ENCODE measurements at places on chromosomes 7 and 10.

GRCh38 chr10:43261578-43262396, 5.1 kb downstream of the RASGEF1A start:
- no peaks in the 10 kb centered on the region for H3K4me1 ChIP-seq
- H3K27me3 ChIP-seq = peaks cover 40% of the 10 kb centered on the region
- no peak overlapping the region for H3K4me3 ChIP-seq

DNA sequence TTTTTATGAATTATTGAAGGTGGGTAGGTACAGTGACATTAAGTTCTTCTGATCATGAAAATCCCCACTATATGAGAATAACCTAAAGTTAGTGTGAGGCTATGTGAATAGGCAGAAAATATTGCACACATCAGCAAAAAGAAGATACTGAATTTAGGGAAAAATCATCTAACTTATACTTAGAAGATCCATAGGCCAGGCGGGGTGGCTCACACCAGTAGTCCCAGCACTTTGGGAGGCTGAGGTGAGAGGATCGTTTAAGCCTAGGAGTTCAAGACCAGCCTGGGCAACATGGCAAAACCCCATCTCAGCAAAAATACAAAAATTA, 49.5 kb upstream of the ARHGAP12 start:
- H3K27ac ChIP-seq = peak overlapping the region; percentile 44
- DNase-seq = no peak
- no peak overlapping the region for H3K4me3 ChIP-seq
- peaks cover 12% of the 10 kb centered on the region for H3K4me1 ChIP-seq
- H3K36me3 ChIP-seq = no peaks in the 10 kb centered on the region

- no peak overlapping the region for H3K4me3 ChIP-seq
- no peak overlapping the region for H3K27ac ChIP-seq
- no peak for DNase-seq
Measured at GRCh38 chr7:1197997-1198625, 34.6 kb upstream of the UNCX start.

DNA sequence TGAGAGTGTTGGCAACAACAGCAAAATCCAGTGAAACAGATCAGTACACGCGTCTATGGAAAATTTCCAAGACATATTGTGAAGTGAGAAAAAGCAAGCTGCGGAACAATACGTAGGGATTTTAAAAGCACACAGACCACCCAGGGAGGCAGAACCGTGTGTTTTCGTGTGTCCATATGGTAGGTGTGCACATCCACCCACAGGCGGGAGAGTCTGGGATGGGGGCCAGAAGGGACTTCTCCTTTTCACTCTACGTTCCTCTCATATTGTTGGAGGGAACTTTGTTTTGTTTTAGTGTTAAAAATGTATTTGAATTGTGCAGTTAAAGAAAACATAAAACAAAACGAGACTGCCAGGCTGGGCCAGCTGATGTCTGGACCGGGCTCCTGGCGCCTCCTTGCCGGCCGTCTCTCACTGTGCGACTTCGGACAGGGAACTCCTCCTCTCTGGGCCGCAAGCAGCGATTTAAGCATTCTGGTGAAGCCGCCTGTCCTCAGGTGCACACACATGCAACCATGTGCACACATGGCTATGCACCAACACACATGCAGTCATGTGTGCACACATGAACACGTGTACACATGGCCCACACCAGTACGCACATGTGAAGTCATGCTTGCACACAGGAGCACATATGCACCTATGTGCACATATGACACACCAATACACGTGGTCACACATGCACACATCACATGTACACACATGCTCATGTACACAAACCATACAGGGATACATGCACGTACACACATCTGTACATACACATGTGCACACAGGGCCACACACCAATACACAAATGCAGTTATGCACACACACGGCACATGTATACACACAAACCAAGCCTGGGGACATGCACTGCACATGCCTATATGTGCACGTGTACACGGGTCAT, 141.1 kb downstream of the ELFN1 start:
- no peak overlapping the region for H3K27ac ChIP-seq
- no peak for DNase-seq
- H3K4me1 ChIP-seq = no peaks in the 10 kb centered on the region

DNA sequence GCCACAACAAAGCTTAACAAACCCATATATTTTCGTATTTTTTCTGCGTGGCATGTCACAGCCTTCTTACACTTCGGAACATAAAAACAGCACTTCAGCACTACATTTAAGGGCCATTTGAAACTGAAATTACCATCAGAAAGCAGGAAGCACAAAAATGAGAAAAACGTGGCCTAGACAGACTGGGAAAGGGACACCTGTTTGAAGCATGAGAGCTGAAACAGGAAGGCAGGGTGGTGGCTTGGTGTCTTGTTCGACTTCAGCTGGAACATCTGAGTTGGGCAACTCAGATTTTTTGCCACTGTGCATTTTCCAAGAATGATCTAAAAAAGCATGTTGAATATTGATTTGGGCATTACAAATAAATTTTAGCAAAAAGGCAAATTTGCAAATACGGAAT, 243.2 kb downstream of the ELMO1 start:
- H3K27ac ChIP-seq = no peak overlapping the region
- no peak for DNase-seq
- no peaks in the 10 kb centered on the region for H3K4me1 ChIP-seq
- no peaks in the 10 kb centered on the region for H3K36me3 ChIP-seq
- no peak overlapping the region for H3K4me3 ChIP-seq

DNA sequence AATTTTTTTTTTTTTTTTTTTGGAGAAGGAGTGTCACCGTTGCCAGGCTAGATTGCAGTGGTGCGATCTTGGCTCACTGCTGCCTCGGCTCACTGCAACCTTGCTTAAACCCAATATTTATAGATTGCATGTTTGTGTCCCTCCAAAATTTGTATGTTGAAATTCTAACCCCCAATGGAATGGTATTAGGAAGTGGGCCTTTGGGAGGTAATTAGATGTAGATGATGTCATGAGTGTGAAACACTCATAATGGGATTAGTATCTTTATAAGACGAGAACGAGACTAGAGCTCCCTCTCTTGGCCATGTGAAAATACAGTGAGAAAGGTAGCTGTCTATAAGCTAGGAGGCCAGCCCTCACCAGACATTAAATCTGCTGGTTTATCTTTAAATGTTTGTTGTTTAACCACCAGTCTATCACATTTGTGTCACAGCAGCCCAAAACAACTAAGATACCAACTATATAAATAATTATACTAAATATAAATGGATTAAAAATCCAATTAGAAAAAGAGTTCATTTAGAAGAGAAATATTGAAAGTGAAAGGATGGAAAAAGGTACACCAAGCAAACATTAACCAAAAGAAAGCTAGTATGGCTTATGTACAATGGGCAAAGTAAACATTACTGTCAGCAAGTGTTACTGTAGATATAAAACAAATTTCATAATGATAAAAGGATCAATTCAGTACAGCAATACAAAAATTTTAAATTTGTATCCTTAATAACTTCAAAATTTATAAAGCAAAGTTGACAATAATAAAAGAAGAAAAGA, 9.3 kb downstream of the TCAF1 start:
- no peak overlapping the region for H3K27ac ChIP-seq
- no peaks in the 10 kb centered on the region for H3K36me3 ChIP-seq
- no peaks in the 10 kb centered on the region for H3K4me1 ChIP-seq
- H3K27me3 ChIP-seq = no peaks in the 10 kb centered on the region

DNA sequence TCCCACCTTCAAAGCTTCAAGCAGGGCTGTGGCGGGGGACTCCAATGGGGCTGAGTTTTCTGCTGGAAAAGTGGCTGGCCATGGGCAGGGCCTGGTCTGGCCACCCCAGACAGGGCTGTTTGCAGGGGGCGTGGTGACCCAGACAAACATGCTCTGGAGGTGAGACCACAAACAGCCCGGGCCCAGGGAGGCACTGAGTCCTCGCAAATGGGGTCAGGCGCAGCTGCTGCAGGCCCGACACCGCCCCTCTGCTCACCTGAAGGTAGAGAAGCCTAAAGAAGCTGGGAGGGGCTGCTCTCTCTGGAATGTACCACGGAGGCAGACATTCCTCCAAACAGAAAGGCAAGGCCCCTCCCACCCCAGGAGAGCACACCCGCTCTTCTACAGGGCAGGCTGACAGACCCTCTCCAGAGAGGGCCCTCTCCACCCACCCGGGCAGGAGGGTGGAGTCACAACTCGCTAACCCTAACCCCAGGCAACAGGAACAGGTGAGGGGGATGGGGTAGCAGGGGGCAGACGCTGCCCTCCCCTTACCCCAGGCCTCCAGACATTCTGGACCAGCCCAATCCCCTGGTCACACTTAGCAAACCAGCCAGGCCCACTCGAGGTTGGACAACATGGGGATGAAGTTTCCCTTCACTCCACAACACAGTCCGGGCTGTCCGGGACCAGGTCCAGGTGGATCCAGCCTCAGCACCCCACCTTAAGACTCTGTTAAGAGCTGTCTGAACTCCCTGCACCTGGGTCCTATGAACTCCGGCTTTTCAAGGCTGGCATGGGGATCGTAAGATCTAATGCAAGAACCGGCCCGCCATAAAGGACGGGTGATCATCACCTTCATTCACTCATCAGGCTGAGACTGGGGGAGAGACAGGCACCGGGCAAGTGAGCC, 32.3 kb downstream of the OAT start:
- H3K4me1 ChIP-seq = no peaks in the 10 kb centered on the region
- H3K27me3 ChIP-seq = no peaks in the 10 kb centered on the region

DNA sequence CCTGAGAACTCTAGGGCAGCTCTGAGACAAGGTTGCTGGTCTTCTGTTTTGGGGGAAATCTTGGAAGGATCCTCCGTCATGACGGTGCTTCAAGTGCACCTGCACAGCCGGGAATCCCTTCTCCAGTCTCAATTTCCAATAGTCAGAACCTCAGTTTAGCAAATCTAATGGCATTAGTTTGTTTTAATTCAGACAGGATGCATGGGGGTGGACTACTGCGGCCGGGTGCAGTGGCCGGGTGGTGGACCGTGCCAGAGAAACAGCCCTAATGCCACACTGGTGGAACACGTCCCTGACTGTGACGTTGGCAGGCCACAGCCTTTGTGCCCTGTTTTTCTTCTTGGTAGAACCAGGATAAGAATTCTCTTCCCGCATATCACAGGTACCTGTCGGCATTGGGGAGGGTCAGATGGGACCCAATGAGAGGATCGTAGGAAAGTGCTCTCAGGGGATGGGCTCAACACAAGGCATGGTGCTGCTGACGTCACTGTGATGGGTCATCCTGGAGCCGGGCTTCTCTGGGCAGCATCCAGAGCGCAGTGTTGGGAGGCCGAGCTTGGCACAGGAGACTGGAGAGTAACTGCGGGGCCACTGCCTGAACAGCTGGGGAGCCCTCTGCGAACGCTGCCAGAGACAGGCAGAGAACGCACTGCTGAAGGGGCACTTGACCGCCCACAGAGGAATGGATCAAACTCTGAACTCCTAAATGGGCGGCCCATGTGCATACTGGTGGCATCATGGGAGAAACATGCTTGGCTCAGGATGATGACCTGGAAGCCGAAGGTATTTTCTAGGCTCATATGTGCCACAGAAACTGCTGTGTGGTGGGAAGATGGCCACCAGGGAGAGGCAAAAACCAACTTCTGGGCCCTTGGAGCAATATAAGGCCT, 313.8 kb upstream of the SHH start:
- H3K27ac ChIP-seq = no peak overlapping the region
- H3K4me1 ChIP-seq = peaks cover 14% of the 10 kb centered on the region
- no peak for DNase-seq
- H3K27me3 ChIP-seq = peaks cover 70% of the 10 kb centered on the region
- no peaks in the 10 kb centered on the region for H3K36me3 ChIP-seq

GRCh38 chr10:26714415-26715136, 17.1 kb downstream of the PDSS1 start:
- H3K4me3 ChIP-seq = no peak overlapping the region
- no peak for DNase-seq
- H3K4me1 ChIP-seq = no peaks in the 10 kb centered on the region
- no peaks in the 10 kb centered on the region for H3K27me3 ChIP-seq

DNA sequence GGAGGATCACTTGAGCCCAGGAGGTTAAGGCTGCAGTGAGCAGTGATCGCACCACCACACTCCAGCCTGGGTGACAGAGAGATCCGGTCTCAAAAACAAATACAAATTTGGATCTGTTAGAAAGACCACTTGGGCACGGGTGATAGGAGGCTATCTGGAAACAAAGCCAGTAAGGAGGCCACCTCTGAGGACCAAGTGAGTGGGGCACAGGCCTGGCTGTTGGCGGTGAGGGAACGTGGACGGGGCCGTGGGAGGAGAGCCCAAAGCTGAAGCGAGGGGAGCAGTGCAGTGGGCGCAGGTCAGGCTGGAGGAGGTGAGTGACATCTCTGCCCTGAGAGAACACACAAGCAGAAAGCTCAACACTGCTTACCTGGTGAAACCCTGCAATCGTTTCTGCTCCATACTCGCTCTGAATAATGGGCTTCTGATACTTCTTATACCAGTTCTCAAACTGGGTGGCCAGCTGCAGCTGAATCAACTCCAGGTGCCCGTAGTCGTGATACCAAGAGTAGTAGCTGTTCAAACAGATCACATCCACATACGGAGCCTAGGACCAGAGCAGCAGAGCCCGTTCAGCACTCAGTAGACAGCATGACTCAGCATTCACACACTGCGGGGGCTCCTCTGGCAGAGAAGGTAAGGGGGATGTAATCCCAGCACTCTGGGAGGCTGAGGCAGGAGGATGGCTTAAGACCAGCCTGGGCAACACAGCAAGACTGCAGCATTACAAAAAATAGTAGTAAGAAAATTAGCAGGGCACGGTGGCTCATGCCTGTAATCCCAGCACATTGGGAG, 14.5 kb downstream of the GUSB start:
- H3K4me3 ChIP-seq = no peak overlapping the region
- no peaks in the 10 kb centered on the region for H3K27me3 ChIP-seq
- H3K27ac ChIP-seq = no peak overlapping the region
- no peak for DNase-seq
- no peaks in the 10 kb centered on the region for H3K4me1 ChIP-seq
- H3K36me3 ChIP-seq = peaks cover 14% of the 10 kb centered on the region

- DNase-seq = no peak
- H3K27me3 ChIP-seq = peaks cover 74% of the 10 kb centered on the region
- no peak overlapping the region for H3K27ac ChIP-seq
- H3K4me1 ChIP-seq = no peaks in the 10 kb centered on the region
- no peaks in the 10 kb centered on the region for H3K36me3 ChIP-seq
Measured at GRCh38 chr10:70974351-70974901, 86.1 kb upstream of the PCBD1 start.

All from PC-9 (cell line).